Activated T-helper 9 cell treated with anti-CD3 and anti-CD28 coated beads, Interleukin-2, amount 50 U/mL, for 16 hours (primary cell): ENCODE measurements at places on chromosomes 13 and 19.
A peak's percentile ranks its signal among the peaks of the same experiment; 100 is the strongest.

DNA sequence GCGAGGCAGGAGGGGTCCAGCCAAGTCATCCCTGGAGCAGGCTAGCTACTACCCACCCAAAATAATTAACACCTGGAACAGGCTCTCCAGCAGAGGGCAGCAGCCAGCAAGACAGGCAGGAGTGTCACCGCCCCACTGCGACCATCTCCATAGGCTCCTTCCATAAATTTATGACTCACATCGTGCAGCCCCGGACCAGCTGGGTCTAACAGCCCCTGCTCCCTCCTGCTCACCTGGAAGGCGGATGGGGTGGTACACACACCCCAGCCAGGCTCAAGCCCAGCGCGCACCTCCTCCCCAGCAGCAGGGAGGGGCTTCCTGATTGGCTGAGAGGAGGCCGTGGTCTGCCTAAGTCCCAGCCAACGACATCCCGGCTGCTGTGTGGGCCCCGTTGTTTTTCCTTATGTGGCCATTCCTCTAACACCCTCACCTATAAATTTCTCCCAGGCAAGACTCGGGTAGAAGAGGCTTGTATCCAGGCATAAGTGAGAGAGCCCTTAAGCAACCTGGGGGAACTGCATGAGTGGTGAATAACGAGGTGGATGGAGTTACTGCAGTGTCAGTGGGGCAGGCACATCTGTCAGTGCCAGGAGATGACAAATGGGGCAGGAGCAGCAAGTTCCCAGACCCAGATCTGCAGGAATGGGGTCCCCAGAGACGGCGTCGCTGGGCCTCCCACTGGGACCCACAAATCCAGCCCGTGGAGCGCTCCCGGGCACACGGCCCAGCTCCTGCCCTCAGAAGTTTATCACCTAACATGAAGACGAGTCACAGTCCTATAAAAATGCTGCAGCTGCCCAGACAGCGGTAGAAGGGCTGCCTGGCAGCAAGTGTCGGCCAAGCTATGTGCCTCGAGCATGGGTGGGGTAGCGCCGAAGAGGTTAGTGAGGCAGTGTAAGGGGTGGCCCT, 43.1 kb downstream of the CEBPG start:
- DNase-seq: peak; percentile 47

DNA sequence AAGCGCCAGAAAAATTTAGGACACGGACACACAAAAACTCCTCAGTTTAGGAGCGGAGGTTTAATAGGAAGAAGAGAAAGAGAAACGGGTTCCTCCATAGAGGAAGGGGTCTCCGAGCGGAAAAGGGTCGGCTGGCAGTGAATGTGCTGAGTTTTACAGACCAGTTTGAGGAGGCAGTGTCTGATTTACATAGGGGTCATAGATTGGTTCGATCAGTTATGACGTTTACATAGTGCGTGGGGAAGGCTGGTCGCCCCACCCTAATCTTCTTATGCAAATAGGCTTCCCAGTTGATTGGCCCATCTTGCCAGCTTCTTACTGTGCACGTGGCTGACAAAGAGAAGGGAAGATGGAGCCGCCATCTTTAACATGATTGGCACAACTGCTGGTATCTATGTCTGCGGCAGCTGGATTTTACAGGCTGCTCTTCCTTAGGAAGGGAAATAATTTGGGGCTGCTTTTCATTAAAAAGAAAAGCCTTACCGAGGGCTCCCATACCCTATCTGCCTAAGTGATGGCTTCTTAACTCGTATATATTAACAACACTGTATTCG, 1.2 kb upstream of the ZNF225 start:
- DNase-seq: no peak

GRCh38 chr19:7342143-7342542, 6.6 kb upstream of the ARHGEF18 start:
- no peak for DNase-seq

- DNase-seq: no peak
These were observed 774 bp upstream of the PPP2R1A start for GRCh38 chr19:52188822-52189734.

DNA sequence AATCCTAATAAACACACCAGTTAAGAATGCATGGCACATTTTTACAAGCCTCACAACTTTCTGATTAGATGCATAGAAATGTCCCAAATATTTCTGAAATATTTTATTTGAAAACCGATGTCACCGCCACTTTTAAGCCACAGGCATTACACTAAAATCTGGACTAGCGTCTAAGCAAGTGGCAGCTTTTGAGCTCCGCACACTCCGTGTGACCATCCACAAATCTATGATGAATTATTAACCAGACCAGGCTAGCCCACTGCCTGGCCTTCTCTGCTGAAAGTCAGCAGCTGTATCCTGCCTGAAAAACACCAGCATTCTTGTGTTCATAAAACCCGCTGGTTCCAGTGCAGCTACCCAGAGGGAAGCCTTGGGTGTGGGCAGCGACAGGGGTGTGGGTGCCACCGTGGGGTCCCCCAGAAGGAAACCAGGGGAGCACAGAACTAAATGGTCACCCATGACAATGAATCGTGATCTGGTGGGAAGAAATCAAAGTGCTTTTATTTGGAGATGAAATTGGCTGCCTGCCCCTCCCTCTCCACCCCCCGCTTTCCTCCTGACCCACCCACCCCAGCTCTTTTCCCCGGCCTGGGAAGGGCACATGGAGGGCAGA, 13.8 kb downstream of the RASA3 start:
- no peak for DNase-seq

- DNase-seq: no peak
These were observed at the start of gene TSHZ3 for GRCh38 chr19:31349160-31349881. TSHZ3 (minus strand) TSS chr19:31349436; CDS start chr19:31349219, 217 bp downstream.

- DNase-seq: no peak
These were observed 10.6 kb downstream of the TFDP1 start for GRCh38 chr13:113595131-113595530.

GRCh38 chr13:84651288-84651687, 769.0 kb upstream of the SLITRK1 start:
- no peak for DNase-seq

DNA sequence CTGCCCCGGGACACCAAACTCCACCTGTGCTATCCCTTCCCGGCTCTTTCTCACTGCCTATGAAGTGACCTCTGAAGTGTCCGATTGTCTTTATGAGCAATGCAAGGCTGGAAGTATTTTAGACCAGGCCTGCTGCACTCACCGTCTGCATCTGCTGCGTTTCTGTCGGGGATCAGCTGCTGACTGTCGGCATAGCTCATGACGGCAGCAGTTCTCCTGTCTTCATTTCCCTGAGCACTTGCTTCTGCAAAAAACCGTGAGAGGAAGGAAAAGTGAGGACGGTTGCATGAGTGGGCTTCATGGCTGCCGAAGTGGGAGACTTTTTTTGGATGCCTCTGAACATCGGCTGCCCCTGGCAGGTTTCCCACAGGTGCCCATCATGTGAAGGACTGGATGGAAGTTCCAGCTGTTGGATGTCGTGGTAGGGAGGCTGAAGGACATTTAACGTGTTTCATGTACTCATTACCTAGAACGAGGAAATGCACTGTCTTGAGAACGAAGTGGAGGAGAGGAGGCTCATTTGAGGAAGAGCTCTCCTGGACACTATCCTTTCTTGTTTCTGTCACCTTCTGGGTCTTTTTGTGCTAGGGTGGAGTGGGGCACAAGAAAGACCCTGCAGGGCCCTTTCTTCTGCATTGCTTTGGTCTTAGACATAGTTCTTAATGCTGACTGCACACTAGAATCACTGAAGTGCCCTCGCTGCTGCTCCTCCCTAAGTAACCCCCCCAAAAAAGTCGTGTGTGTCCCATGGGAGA, 94.7 kb downstream of the RNASEH2B start:
- no peak for DNase-seq

DNA sequence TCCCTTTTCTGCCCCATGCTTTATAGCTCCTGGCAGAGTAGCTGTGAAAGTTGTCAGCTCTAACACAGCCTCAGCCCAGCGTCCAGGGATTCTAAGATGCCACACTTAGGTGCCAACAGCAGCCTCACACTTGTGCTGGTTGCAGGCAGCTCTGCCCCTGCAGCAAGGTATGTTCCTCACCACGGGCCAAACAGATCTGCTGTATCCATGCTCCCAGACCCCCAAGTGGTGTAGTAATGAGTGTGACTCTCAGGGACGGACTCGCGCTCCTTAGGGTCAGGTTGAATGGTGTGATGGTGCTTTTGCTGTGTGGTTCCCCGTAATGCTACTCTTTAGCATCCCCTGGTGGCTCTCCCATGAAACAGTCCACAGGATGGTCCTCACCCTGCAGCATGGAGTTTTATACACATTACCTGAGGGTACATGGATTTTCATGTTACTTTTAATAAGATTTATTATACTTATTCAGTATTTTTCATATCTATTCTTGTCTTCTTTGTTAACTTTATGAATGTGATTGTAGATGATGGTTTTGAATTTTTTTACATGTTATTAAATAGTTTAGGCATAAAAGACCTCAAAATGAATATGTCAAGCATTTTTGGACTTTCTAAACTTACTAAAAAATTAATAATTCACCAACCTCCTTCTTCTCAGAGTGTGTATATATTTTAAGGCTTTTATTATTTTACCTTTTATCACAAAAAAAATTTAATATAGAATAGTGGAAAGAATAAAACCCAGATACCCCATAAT, 232.5 kb downstream of the SLC7A1 start:
- no peak for DNase-seq

DNA sequence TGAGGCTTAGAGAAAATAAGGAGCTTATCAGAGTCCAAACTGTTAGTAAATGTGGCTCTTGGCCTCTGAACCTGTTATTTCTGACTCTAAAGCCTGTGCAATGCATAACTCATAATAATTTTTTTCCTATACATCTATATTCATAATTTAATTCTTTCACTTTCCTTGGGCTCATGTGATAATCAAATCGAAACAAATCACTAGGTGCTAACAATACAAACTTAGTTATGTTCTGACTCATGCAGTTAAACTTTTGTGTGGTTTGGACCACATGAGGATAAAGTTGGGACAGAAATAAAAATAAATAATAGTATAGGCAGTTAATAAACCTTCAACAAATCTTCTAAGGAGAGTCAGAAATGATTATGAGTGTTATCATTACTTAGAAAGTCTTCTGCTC, 1629.0 kb downstream of the OLFM4 start:
- no peak for DNase-seq

DNA sequence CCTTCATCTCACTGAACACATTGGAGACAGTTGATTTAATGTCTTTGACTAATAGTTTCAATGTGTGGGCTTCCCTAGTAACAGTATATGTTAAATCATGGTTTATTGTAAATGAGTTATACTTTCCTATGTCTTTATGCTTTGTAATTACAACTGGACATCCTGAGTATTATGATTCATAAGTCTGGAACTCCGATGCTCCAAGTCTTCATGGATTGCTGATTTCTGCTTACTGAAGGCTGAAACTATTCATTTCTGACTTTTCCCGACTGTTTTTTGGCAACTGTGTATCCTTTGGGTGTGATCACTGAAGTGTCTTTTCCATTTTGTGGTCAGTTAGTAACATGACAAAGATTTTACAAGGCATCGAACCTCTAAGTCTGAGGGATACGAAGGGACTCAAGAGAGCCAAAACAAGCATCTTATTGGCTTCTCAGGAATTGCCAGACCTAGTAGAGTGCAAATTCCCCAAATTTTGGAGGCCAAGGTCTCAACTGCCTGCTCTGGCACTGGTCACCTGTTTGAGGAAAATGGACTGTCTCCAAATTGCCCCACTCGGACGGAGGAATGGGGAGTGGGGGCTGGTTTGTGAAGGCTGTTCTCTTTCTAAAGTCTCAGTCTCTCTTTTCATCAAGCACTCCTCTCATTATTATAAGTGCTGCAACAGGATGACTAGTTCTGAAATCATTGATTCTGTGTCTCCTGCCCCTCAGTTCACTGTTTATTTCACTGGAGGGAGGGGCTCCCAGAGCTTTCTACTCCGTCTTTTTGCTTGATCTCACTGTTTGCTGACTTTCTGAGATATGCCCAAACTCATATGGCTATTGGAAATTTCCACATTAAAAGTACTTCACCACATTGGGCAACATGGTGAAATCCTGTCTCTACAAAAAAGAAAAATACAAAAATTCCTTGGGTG, 20.2 kb upstream of the CD70 start:
- no peak for DNase-seq

GRCh38 chr19:932648-933552, 7.1 kb downstream of the ARID3A start:
- DNase-seq: no peak

DNA sequence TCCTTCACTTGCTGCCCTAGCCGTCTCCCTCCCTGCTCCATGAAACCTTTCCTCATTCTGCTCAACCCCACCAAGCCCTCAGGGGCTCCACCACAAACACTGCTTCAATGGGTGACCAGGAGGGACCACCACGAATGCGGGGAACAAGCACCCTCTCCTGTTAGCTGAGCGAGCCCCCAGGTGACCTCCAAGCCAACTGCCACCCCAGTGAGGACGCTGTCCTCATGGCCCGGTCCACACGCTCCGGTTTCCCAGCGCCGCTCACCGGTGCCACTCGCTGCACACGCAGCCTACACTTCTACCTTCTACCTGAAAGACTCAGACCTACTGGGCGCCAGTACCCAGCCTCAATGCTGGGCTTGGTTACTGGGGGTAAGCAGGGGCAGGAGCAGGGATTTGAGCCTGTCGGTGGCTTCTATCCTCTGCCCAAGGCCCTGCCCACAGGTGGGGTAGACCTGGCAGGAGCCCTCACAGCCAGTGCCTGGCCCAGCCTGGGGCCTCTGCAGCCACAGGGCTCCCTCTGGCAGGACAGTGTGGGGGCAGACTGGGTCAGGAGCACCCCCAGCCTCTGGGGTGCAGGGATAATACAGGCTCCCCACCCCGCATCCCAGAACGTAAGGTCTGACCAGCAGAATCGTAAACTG, 704 bp upstream of the TMEM86B start:
- no peak for DNase-seq

GRCh38 chr19:55156202-55157063, 1.1 kb downstream of the TNNI3 start:
- no peak for DNase-seq

GRCh38 chr13:100560498-100561157, 28.0 kb downstream of the GGACT start:
- DNase-seq: no peak

DNA sequence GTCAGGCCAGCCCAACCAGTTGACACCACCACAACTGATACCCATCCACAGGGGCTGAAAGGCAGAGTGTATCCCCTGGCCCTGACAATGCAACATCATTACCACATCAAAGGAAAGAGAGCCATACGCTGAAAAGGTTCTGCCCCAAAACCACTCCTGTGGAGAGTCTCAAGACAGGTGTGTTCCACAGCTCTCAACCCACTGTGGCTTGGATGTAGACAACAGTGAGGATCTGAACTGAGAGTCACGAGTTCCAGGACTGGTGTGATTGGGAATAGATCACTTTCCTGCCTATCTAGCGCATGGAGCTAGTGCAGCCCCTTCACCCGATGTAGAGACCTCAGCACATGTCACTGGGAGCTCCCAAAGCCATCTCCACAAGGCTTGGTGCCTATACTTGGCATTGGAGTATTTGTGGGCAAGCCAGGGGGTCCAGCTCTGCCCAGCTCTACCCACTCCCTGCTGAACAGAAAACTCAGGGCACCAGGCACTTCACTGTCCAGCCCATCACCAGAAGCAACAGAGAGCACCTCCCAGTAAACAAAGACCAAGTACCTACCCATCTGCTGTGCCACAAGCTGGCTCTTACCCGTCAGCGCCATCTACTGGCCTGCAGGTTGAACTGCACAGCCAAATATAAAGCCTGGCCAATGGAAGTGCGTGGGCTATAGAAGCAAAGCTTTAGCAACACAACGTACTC, 579.5 kb downstream of the UQCRFS1 start:
- no peak for DNase-seq
